ENCODE measurements at places on chromosomes 12 and 14.

DNA sequence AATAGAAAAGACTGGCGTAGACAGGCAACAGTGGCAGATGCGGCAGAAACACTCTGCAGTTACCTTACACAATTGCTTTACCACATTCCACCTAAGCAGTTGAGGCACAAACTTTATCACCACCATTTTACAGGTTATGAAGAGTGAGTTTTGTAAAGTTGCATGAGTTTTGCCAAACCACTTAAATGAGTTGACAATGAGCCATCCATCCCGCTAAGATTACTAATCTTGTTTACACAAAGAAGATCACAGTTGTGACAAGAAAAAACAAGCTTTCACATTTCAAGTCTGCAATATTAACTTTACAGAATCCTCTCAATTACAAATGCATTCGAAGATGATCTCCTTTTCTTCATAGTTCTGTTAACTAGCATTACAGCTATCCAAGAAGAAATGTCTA is 1.8 kb downstream of the TMCC3 start:
- DNase-seq = no peak

DNA sequence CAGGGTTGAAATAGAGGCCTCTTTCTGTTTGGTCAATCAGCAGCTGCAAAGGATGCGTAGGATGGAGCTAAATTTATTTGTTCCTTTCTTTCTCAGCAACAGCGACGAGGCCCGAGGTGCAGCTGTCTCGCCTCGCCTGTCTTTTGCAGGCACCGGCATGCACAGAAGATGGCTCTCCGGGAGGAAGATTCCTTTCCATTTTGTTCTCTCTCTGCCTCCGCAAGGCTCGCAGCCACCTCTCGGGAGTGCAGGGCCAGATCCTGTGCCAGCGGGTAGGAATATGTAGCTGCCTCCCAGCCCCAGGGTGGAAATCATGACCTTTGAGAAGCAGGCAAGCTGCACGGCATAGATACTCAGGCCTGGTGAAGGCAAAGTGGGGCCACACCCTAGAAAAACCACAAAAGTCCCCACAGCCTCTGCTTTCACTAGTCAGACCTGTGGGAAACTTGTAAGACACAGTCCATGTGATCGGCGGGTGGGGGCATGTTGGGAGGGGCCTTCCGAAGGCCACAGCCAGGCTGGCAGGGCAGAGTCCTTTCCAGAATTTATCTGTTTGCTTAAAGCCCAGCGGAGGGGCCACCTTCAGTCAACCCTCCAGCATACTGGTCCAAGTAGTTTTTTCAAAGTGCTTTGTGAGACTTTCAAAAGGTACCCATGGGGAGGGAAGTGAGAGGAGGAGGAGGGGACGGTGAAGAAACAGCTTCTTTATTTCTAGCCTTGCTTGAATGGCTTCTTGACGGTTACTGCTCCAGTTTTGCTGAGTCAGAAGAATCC is at the start of gene MAP1LC3B2:
MAP1LC3B2 (plus strand) TSS at position 220 of the 774 bp plus-strand sequence. CDS start 16,562 bp downstream, outside the sequence.
- DNase-seq = peak; percentile 66

- no peak for DNase-seq
Measured at GRCh38 chr14:54194501-54194900, 202.3 kb upstream of the CDKN3 start.

GRCh38 chr12:34033628-34034296 is 11.5 kb downstream of the ALG10 start:
- no peak for DNase-seq

- no peak for DNase-seq
Measured at GRCh38 chr12:123938679-123939480, 33.8 kb downstream of the CCDC92 start.

DNA sequence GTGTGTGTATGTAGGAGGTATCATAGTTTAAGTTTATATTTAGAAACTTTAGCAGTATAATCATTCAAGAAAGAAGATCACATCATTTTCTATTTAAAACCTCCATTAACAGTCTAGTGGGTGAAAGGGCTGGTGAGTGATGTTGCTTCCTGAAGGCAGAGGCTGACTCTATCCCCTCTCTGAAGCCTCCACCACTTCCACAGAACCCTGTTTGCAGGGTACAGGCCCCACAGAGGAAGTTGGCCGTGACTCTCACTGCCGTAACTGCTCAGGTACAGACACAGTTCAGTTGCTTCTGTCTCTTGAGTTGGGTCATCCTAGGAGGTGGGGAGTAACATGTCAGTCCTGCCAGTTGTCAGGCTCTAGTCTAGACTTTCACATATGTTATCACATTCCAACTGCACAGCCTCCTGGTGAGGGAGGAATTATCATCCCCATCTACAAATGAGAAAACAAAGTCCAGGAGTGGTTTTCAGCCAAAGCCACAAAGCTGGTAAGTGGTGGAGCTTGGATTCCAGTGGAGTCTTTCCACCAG is 31.5 kb downstream of the CFL2 start:
- DNase-seq = no peak
